ENCODE measurements at places on chromosomes 7 and 10.

GRCh38 chr7:3065724-3066143 lies 22.1 kb upstream of the CARD11 start:
- DNase-seq: peak; percentile 85

DNA sequence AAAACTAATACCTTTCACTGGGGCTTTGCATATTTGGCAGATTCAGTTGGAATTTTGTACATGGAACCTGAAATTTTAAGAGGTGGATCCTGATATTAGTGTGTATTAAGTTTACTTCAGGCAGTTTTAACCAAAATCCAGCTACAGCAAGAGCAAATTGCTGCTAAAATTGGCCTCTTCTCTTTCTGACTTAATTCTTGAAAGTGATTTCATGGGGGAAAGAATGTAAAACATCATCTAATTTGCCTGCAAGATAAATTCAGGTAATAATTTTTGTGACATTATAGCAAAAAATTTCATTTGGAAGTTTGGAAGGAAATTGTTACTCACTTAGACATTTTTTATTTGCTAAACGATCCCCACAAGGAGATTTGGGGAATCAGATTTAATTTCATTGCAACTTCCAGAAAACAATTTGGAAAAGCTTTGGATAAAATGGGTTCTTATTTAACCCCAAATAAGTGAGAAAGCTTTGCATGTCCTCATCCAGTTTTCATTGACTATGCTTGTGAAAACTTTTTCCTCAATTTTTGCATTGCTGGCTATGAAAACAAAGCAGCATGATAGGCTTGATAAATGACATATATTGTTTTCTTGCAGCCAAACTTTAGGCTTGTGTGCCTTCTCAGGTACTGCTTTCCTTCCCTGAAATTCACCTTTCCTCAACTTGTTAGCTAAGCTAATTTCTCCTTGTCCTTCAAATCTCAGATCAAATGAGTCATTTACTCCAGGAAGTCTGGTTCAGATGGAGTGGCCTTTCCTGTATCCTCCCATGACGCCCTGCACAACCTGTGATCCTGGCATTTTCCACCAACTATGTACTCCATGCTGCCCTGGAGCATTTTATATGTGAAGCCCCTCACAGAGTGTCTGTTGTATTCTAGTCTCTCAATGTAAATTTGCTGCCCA lies 27.4 kb upstream of the ZNF438 start:
- no peak for DNase-seq

GRCh38 chr10:63664341-63664885 lies 143.2 kb downstream of the REEP3 start:
- DNase-seq: no peak

- DNase-seq: no peak
Measured at GRCh38 chr7:131500357-131500756, 56.1 kb downstream of the PODXL start.

DNA sequence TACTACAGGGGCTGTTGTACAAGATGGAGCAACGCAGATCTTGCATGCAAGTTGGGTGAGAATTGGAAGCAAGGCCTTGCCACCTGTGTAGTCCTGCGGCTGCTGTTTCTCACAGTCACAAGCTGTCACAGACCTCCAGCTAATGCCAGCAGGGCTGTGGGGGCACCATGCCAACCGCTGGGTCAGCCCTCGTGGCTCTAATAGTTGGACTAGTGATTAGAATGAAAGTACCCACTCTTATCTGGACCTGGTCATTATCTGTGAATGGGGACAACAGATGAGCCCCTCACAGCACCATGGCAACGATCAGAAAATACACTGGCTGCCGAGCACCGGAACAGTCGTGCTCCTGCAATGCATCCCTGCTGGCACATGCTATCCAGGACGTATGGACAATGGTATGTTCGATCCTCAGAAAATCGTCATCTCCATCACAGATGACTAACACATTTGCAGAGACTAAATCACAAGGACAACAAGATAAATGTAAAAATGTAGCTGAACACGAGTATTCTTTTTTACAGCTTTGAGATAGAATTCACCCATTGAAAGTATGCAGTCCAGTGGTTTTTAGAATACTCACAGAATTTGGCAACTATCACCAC lies 80.4 kb upstream of the CALN1 start:
- DNase-seq: no peak

- DNase-seq: no peak
Measured at GRCh38 chr7:66015440-66016130, 33.6 kb upstream of the GUSB start.

DNA sequence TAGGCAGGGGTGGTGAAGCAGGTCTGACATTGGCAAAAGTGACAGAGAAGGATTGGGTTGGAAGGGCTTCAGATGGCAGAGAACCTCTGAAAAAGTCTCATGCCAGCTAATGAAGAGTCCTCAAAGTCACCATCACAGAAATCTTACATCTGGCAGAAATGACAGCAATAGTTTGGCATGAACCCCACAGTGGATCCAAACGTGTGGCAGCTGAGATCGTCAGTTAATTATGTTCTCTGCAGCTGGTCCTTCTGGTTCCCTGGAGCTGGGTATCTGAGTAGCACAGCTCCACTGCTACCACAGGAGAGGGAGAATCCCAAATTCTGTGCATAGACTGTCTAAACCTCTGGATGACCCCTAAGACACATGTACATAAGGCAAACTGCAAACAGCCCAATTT lies 73.4 kb downstream of the ALOX5 start:
- no peak for DNase-seq

GRCh38 chr10:14416308-14416700 lies 85.6 kb upstream of the FRMD4A start:
- no peak for DNase-seq

GRCh38 chr10:86440874-86441843 lies 74.6 kb upstream of the GRID1 start:
- DNase-seq: no peak

GRCh38 chr7:78523930-78524329 lies 725.4 kb downstream of the PHTF2 start:
- no peak for DNase-seq

Data from iPS DF 6.9 (cell line).